Activated CD4-positive, alpha-beta memory T cell treated with anti-CD3 and anti-CD28 coated beads for 36 hours (primary cell): ENCODE measurements at places on chromosomes 6 and 20. TPM values are rescaled to one million over a fixed set of nuclear protein-coding genes. Genes with fewer than 3 reads are reported as not detected.
A peak's percentile ranks its signal among the peaks of the same experiment; 100 is the strongest.

LTA gene
- 733 TPM for total RNA-seq

GRCh38 chr20:14829906-14830305 is 492.5 kb upstream of the FLRT3 start:
- H3K4me1 ChIP-seq: no peaks in the 10 kb centered on the region
- no peak overlapping the region for H3K27ac ChIP-seq
- DNase-seq: no peak
- no peaks in the 10 kb centered on the region for H3K36me3 ChIP-seq
- H3K27me3 ChIP-seq: no peaks in the 10 kb centered on the region
- no peak overlapping the region for H3K4me3 ChIP-seq

- peak overlapping the region; percentile 55 for H3K27ac ChIP-seq
- no peaks in the 10 kb centered on the region for H3K27me3 ChIP-seq
- peaks cover 30% of the 10 kb centered on the region for H3K4me1 ChIP-seq
Observed at GRCh38 chr6:26300828-26301227, 64.2 kb upstream of the BTN3A2 start.

DNA sequence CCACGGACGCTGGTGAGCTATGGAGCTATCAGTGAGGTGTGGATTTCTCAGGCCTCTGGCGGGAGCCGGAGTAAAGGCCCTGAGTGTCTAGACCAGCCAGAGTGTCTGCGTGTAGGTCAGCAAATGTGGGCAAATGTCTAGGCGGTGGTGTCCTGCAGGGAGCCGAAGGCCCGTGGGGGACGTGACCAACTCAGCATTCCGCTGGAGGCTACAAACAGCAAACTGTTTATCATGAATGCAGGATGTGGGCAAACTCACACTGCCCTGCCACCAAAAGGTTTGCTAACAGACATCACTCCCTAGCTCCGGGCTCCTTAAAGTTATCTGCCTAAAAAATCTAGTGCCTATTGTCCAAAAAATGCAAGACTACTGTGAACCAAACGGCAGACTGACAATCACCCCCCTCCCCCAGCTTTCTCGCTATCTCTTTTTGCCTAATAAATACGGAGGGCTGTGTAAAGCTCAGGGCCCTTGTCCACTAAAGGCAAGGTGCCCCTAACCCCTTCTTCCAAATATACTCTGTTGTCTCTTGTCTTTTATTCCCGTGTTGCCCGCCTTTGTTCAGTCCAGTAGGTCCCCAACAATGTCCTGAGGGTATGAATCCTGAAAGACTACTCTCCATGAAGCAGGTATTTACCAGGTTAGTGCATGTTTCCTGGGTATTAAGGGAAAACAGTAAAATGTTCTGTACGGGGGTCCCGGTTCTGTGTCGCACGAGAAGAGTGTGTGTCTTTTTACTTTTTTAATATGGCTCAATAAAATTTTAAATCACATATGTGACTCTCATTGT is 29.0 kb upstream of the AFDN start:
- DNase-seq: no peak
- H3K36me3 ChIP-seq: no peaks in the 10 kb centered on the region
- H3K27ac ChIP-seq: no peak overlapping the region
- H3K4me3 ChIP-seq: no peak overlapping the region
- H3K27me3 ChIP-seq: peaks cover 63% of the 10 kb centered on the region
